ENCODE measurements at places on chromosomes 7 and 10.

DNA sequence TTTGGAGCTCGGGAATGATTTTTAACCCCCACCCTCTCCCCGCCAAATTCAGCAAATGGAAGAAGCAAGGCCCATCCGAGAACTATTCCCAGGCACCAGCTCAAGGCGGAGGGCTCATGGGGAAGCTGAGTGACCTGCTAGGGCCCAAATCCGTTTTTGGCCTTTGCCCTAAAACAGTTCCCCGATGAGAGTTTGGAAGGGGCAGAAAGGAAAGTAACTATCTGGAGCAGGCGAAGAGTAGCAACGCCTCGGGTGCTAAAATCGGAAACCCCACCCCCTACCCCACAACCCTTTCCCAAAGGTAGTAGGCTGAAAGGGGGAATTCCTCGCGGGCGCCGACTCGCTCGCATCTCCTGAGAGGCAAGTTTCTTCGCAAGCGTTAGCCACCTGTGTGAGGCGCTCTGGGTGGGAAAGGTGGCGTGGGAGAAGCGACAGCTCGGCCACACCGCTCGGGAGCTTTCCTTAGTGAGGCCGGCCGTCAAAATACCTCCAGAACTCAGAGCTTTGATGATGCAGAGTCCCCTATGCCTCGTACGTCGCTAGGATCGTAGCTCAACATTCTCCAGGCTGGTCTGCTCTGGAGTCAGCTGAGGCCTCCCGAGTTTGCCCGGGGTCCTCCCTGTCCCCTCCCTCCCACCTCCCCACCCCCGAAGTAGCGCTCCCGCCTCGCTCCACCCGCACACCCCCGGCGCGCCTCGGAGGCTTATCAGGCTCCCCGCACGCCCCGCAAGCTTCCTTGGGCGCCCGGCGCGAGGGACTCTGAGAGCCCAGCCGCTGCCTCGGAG, 642 bp upstream of the PRKG1 start:
- peak; percentile 27 for DNase-seq

GRCh38 chr10:52484206-52485065, 170.4 kb downstream of the DKK1 start:
- peak; percentile 17 for DNase-seq

DNA sequence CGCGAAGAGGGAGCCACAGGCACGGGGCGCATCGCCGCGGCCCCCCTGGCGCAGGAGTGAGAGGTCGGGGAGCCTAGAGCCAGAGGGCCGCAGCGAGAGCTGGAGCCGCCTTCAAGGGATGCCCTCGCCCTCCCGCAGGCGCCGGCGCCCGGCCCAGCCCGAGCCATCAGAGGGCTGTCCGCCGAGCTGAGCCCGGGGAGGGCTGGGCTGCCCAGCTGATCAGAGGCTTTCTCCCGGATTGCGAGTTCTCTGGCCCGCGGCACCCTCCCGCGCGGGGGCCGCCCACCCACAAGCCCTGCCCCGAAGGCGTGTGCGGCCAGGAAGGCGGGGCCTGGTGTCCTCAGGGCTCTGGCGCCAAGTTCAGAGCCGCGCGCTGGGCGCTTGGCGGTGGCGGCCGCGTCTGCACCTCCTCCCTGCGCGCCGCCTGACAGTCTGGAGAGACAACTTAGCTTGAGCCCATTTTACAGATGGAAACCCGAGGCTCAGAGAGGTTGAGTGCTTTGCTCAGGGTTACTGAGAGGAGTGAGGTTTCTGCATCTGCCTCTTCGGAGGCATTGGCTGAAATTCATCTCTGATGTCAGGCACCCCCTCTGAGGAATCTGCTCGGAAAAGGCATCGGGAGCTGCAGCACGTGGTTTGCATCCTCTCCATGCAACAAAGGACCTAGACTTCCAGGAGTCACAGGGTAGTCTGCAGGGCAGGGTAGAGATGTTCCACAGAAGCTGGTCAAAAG, 3.8 kb upstream of the ANTXRL start:
- DNase-seq, result peak; percentile 62

- no peak for DNase-seq
These were observed 34.9 kb upstream of the PRSS1 start for GRCh38 chr7:142714375-142714774.

DNA sequence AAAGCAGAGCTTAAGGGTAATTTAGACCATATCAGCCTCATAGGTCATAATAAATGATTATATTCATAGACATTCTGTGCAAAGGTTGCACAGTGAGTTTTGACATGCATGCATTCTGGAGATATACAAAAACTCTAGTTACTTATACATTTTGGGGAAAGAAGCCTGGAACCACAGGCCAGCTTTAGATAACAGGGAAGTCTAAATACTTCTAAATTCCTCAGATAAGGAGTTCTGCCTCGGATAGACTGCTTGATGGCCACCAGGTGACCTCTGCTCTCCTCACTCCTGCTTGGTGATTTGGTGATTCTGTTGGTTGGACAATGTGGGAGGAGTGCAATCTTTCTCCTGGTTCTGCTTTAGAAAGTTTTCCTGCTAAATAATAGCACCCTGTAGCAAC, 77.9 kb downstream of the SGMS1 start:
- DNase-seq, result no peak

GRCh38 chr10:6382081-6382480, 179.3 kb downstream of the PFKFB3 start:
- DNase-seq, result peak; percentile 73

DNA sequence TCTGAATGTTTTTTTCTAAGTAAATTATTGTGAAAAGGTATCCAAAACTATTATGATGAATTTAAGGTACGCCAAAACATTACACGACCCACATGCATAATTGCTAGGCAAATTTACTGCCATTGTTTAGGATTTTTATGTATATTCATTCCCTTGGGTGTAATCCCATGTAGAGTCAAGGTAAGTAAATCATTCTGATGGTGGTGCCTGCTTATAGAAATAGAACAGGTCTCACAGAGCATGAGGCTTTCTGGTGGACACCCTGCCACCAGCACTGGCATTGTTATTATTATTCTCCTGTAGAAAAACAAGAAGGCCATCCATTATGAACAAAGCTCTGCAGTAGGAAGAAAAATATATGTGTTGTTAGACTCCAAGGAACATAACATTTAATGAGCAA, 111.7 kb upstream of the ZNF804B start:
- DNase-seq, result no peak

- DNase-seq, result peak; percentile 57
These were observed 295.6 kb downstream of the AUTS2 start for GRCh38 chr7:69893906-69894305.

GRCh38 chr7:47119261-47119865, 462.5 kb downstream of the TNS3 start:
- DNase-seq, result no peak

GRCh38 chr7:151247611-151248345, 716 bp downstream of the SMARCD3 start:
- DNase-seq, result peak; percentile 52

DNA sequence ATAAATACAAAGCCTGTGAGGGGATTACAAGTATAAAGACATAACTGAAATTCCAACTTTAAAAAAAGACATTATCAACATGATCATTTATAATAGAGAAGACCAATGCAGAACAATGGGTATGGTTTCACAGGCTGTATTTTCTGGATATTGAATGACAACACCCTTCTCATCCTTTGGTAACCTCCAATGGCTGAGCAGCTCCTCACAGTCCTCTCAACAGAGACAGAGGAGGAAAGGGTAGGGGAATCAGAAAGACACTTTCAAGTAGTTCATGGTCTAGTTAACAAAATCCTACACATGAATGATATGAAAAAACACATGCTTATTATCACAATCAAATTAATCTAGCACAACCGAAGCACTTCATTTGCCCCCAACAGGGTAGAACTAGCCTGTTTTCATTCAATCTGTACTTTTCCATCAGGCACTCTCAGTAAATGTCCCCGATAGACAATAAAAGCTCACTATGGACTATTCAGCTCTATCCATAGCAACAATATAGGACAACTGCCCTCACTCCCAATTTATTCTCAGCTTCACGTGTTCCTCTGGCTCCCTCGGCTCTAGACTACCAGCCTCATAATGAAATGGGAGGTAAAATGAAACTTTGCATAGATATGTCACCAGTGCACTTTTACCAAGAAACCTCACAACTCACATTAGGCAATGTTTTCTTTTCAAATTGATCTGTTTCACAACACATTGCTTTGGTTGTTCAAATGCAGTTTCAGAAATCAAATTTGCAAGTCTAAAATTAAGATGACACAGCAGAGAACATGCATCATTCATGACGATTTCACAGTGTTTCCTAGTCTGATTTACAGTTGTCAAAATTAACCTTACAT, 211.4 kb downstream of the THSD7A start:
- no peak for DNase-seq

- no peak for DNase-seq
These were observed 270.7 kb downstream of the PCDH15 start for GRCh38 chr10:54530299-54530698.

DNA sequence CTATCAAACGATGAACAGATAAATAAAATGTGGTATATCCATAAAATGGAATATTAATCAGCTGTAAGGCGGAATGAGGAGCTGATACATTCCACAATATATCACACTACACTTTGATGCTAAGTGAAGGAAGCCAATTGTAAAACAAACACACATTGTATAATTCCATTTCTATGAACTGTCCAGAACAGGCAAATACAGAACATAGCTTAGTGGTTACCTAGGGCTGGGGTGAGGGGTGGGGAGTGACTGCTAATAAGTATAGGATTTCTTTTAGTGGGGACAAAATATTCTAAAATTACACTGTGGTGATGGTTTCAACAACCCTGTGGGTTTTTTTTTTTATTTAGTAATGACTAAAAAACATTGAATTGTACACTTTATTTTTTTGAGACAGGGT, 82.1 kb upstream of the SLC26A5 start:
- DNase-seq, result no peak

GRCh38 chr7:10225275-10225674, 748.4 kb upstream of the PHF14 start:
- DNase-seq, result peak; percentile 6

GRCh38 chr10:117860135-117860534, 186.6 kb downstream of the RAB11FIP2 start:
- DNase-seq, result no peak

GRCh38 chr7:55120501-55121198, 101.8 kb downstream of the EGFR start:
- DNase-seq, result no peak

DNA sequence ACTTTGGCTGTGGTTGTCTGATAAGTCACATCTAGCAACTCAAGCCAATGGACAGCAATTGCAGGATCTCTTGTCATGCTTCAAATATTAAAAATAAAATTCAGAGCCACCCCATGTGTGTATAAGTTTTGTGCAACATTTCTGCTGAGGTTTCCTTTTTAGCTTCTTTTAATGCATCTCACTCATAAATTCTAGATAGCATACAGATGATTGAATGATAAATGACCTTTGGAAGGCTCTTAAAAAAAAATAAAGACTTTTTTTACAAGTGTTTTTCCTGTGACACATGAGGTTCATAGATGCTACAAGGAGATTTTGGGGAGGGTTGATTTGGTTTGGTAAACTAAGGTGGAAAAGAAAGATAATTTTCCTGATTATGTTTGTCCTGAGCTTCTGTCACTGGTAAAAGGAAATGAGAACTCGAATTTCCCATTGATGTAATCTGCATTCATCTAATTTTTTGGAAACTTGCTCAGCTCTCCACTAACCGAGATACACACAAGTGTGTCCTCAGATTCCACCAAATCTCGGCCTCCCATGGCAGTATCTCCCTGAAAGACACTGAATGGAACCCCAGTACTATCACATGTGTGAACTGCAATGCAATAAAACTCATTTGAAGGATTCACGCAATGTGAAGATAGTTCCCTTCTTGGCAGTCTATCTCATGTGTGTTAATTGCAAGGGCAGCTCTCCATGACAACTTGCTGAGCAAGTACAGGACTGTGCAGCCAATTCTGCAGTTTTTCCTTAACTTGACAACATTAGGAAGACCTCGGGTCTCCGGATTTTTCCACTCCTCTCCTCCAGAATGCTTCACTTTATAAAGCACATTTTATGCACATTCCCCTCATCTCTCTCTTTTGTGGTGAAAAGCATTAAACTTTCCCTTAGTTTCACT, 185.4 kb upstream of the PFKP start:
- no peak for DNase-seq

- peak; percentile 17 for DNase-seq
These were observed 149.8 kb downstream of the HBP1 start for GRCh38 chr7:107318523-107319160.

DNA sequence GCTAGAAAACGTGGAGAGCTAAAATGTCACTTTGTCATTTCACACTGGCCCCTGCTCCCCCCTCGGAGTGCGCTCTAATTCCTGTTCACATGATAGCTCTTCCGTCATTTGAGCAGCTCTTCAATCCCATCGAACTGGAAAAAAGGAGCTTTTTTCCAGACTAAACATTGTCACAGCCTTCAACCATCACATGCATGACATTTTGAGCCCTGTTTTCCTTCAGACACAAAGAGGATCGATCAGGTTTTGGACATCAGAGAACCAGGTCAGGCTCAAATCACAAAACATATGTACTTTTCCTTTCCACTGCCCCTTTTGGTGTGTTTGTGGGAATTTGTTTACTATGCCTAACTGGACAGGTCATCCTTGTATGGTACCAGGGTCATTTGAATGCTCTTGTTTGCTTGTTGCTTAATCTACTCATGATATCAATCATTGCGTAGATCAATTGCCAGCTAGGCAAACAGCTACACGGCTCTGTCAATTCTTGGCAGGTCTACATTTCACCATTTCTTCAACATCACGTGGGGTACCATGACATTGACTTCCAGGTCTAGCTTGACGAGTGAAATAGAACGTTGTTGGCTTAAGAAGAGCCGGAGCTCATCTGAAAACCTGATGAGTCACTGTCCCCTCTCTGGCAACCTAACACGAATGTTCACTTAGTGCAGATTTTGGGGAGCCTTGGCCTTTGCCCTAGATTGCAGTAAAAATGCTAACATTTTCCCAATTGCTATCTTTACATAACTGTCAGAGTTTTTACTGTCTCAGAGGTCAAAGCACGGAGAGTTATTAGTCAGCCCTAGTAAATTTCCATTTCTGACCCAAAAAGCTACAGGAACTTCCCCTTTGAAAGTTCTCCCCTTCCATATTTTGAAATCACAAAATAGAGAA, 87.3 kb downstream of the LYZL2 start:
- DNase-seq, result no peak

DNA sequence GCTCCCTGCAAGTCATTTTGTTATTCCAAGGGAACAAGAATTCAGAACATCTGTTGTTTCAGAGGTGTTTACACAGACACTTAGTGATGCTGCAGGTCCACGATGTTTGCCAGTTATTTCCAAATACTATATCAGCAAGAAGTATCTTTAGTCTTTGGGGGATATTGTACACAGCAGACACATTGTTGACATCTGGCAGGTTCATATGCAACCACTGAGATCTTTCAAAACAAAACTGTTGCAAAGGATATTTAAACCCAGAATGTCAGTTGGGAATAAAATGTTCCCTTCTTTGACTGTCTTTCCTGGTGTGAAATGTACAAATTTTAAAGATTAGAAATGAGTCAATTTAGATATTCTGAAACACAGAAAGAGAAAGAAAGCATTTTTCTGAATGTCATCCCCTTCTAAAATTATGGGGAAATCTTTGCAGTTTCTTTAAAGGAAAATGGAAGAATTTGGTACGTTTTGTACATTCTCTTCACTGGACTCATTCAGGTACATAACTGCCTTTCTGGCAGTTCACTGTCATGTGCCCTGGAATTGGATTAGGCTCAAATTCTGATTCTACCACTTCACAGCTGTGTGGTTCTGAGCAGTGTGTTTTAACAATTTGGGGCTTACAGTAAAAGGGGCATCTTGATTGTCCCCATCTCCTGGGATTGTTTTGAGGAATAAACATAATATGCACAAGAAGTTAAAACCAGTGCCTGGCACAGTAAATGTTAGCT, 40.3 kb upstream of the CELF2 start:
- no peak for DNase-seq

GRCh38 chr10:34580643-34581042, 234.5 kb downstream of the PARD3 start:
- DNase-seq, result peak; percentile 73

All from fibroblast of skin of scalp (primary cell).